Amygdala (tissue), 56 donors: ENCODE measurements at places on chromosomes 7 and 10.
A peak's percentile ranks its signal among the peaks of the same experiment; 100 is the strongest.

DNA sequence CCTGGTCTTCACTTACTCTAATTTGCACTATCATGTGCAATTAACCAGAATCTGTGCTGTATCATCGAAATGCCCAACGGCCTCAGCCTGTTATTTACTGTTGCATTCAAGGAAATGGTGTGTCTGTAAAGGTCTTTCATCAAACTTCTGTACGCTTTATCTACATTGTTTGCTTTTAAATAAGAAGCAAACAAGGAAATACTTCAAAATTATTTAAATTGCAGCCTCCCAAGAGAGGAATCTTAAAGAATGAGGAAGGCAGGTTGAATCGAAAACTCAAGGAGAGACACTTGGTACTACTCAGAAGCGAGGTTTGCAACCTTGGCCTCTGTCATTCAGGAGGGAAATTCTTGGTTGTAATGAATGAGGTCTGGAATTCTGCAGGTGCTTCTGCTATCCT lies 40.7 kb downstream of the MGAM start:
- no peak for DNase-seq

- no peak for DNase-seq
Observed at GRCh38 chr7:81008901-81009300, 90.0 kb upstream of the SEMA3C start.

GRCh38 chr7:79287981-79288380 lies 165.5 kb downstream of the MAGI2 start:
- peak; percentile 16 for DNase-seq

DNA sequence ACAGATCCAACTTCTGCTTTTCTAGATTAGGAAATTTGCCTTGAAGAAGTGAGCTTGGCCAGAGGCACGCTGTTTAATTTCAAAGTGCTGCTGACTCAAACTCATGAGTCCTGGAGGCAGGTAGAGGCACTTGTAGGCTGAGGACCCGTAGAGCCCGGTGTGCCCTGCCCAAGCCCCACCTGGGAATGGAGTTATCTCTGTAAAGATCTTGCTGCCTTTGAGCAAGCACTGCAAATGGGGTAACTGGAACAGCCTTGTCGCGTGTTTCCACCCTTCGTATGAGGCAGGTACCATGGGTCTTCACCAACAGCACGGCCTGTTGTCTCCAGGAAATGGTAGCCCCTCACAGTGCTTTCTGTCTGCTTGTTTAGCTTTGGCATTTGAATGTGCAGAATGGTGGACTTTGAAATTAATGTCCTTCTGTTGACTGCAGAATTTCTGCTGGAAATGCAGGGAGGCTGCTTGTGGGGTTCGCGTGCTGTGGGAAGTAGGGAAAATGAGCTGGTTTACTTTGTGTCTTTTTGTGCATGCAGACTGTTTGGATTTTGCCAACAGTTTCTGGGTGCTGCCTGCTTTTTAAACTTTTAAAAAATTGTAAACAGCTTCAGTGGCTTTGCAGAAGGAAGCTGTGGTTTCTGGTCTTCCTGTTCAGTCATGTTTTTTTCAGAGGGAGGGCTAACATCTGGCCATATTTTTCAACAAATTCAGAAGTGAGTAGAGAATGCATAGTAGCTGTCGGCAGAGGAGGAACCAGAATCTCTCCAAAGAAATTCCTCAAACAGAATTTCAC lies 27.2 kb downstream of the CCM2 start:
- DNase-seq: no peak

GRCh38 chr7:50389961-50390360 lies 60.2 kb downstream of the FIGNL1 start:
- DNase-seq: no peak

GRCh38 chr10:130726996-130727725 lies 584.4 kb downstream of the TCERG1L start:
- DNase-seq: no peak

- no peak for DNase-seq
Observed at GRCh38 chr7:158649279-158649678, 55.3 kb downstream of the NCAPG2 start.

GRCh38 chr7:141231018-141231792 lies 157.3 kb downstream of the TMEM178B start:
- DNase-seq: no peak

- DNase-seq: peak; percentile 43
Observed at GRCh38 chr10:118870467-118871243, 115.9 kb upstream of the CACUL1 start.

DNA sequence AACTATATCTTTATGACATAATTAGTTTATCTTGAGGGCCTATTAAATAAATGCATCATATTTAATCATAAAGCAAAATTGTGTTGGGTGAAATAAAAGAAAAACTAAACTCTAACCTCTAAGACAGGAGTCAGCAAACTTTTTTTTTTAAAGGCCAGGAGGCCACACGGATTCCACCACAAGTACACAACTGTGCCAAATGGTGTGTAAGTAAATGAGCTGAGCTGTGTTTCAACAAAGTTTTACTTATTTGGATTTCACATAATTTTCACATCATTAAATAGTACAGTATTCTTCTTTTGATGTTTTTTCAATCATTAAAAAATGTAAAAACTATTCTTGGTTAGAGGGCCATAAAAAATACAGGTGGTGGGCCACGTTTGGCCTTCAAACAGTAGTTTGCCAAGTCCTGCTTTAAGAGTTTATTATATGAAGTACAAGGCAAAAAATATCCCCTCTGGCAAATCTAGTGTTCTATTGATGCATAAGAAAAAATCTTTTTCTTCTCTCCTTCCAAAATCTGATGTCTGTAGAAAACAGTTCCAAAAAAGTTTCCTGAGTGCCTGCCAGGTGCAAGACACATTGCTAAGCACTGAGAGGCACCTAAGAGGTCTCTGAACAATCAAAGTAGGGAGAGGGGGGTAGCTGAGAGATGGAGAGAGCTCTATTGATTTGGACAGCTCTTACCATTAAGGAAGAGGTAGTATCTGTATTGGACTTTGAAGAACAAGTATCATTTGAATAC lies 26.5 kb upstream of the SPOCK2 start:
- DNase-seq: no peak

DNA sequence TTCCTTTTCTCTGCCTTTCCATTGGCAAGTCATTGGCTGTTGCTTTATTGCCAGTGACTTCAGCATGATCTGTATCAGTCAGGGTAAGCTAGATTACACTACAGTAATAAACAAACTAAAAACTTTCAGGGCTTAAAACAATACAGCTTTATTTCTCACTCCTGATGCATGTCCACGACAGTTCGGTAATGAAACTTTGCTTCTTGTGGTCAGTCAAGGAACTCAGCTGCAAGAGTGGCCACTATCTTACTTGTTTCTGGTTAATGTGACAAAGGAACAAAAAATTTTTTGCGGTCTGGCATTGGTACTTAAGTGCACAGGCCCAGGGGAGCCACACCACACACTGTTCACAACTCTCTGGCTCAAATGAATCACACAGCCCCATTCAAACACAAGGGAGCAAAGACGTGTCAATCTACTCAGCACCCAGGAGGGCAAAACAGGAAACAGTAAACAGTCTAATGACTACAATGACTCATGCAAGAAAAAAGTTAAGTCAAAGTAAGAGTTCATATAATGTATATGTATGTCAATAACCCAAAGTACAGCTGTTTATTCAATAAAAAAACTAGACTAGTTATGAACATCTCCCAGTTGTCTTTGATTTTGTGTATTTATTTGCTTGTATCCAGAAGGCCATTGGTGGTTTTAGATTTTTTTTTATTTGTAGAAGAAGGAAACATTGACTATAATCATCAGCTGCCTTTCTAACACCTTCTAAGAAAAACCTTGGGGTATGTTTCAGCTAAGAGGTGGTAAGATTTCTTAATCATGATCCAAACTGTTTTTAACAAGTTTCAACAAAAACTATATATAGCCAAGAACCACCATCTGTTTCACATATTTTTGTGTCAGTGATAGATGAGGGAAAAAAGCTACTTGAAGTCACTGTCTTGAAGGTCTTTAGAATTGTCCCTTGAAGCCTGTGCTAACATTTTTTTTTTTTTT lies 134.4 kb upstream of the FAM3C start:
- DNase-seq: no peak
